Aorta (tissue), 5 donors: ENCODE measurements at places on chromosomes 3 and 15. TPM values are rescaled to one million over a fixed set of nuclear protein-coding genes. Genes with fewer than 3 reads are reported as not detected.

Gene CADPS
- not detected for polyA plus RNA-seq

Gene PTH1R
- 8.4 TPM for polyA plus RNA-seq

Gene CCR9
- polyA plus RNA-seq, result 0.25 TPM

Gene MUSTN1
- 474 TPM for polyA plus RNA-seq

Gene SETD2
- polyA plus RNA-seq, result 15.1 TPM

Gene GALNT15
- polyA plus RNA-seq, result 45.6 TPM

Gene MESP2
- 3.0 TPM for polyA plus RNA-seq

Gene MME
- polyA plus RNA-seq, result 0.05 TPM

DNA sequence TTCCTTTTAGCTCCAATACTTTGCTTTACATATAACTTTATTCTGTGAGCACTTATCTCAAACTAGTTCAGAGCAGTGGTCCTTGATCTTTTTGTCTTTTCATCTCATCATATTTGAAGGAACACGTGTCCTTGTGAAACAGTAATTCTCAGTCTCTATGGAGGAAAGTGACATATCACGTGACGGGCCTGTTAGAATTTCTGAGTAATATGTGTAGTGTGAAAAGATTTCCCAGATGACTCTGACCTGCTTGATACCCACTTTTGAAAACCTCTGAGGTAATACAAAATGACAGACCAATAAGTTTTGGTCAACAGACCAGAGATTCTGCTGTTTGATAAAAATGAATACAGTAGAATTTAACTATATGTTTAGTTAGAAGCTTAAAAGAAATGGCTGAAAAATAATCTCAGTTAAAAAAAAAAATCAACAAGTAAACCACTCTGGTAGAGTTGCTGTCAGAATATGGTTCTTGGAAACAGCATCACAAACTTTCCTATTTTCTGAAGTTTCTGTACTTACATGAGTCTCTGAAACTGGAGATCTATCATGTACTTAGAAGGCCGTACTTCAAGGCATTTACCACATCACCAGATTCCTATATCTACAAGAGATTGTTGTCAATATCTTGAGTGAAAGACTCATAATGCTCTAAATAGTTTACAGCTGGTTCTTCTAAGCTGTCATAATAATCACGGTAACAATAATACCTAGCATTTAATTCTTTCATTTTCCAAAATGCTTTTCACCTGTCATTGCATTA lies 590.2 kb upstream of the TBL1XR1 start:
- no peak for DNase-seq

GRCh38 chr3:127610105-127610504 lies 11.9 kb downstream of the MCM2 start:
- no peak for DNase-seq

DNA sequence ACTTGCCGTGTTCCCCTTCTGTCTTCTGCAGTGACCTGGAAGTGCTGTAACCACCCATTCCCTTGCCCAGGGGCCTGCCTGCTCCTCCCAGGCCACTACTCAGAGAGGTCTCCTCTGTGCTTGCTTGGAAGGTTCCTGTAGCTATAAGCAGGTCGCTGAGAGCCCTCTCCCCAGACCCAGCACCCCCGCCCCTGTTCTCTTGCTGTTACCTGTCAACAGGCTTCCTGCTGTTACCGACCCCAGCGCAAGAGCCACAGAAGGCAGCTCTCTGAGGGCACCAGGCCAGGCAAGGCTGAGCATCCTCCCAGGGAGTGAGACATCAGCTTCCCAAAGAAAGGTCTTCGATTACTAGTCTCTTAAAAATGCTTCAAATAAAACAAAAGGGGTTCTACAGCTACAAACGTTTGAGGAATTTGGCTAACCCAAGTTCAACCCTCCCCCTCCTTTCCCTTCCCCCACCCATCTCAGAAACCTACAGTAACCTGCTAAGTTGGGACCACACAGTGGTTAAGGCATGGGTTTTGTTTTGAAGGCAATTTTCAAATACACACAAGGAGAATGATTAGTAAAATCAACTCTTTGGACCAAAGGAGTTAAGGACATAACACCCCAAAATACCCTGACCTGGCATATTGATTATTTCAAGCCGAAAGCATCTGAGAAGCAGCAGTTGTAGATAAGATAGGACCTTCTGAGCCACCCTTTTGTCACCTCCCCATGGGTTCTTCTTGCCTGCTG lies 74.9 kb upstream of the MFGE8 start:
- DNase-seq, result no peak

DNA sequence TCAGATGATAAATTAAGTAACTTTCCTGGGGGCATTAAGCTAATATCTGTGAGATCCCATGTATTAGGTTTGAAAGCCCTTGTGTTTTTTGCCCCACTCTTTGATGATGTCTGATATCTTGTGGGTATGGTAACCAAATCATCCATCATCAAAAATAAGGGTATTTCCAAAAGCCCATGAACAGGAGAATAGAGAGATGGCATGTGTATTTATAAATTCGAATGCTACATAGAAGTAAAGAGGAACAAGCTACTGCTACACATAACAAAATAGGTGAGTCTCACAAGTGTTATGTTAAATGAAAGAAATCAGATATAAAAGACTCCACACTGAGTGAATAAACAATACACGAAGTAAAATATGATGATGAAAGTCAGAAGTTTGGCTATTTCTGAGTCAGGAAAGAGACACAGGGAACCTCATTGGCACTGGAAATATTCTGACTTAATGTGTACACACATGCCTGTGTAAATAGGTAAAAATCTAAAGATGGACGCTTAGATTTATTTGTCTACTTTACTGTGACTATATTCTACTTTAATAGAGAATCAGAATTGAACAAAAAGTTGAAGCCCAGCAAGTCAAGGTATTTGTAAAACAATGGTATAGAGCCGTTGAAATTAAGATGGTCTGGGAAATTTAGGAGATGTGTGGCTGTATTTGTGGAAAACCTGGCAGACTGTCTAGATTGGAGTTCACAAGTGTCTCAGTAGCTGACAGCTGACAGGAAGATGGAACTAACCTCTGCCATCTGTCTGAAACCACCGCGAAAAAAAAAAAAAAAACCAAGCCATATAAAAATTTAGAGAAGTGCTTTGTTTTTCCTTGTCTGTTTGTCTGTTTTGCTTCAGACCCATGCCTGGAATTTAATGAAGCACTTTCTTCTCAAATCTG lies 111.0 kb upstream of the TGFBR2 start:
- no peak for DNase-seq

DNA sequence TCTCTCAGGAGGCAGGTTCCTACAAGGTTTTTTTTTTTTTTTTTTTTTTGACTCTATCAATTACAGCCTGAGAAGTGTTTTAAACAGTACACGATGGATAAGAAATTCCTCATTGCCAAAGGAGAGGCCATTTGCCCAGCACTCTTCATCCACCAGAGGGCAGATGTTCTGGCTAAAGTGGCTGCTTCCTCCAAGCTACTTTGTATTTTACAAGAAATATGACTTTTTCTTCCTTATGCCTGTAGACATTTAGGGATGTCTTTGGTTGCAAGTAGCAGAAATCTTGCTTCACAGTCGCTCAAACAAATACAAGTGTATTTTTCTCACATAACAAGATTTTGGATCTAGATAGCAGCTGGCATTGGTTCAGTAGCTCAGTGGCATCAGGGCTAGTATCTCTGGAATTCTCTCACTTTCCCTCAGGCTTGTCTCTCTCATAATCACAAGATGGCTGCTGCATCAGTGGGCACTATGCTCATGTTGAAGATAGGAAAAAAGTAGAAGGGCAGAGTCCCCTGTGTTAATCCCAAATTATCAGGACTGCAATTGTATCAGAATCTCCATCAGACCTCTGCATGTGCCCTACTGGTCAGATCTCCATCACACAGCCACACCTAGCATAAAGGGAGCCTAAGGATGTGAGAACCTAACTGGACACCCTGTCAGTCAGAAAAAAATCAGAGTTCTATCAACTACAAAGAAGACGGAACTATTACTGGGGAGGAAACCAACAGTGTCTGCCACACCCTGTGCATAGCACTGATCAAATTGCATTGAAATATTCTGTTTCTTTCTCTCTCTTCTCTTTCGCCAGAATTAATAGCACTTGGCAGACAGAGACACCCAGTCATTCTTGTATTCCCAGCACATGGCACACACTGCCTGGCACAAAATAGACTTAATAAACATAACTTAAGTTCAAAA lies 138.9 kb upstream of the COL8A1 start:
- no peak for DNase-seq

DNA sequence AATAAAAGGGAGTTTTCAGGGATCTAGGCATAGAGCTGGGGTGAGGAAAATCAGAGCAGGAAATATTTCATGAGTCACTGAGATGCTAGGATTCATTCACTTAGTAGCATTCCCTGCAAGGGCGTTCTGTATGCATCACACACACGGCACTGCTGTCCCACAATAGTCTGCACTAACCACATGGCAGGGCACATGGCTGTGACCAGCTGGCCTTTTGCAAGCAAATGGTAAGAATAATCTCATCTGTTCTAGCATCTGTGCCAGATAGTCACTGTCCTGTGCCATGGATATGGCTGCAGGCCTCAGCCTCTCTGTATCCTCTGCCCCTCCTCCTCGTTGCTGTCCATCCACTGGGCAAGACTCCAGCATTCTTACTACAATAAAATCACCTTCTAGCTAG lies 37.8 kb downstream of the BOC start:
- DNase-seq, result no peak

DNA sequence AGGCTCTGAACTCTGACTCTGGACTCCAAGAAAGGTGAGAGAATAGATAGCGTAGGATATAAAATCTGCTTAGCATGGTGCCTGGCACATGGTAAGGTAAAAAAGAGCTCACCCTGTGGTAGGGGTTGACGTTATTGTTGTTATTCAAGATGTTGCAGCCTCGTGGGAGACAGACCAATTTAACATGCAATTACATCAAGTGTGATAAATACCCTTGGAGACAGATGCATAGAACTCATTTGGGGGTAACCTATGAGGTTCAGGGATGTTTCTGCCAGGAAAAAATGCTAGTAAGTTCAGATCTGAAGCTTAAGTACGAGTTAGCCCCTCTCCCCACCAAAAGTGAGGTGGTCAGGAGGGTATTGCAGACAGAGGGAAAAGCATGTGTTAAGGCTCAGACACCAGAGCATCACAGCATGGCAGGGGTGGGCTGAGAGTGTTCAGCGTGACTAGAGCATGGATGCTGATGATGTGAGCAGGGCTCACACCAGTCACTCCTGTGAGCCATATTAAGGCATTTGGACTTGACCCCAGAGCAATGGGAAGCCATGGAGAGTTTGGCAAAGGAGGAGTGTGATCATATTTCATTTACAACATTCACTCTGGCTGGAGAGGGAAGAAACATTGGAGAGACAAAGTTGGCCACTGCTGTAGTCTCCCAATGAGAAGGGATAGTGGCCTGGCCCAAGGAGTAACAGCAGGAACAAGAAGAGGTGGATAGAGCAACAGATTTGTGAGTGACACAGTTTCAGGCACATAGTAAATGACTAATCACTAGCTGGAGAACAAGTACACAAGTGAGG lies 181.0 kb downstream of the UACA start:
- no peak for DNase-seq

DNA sequence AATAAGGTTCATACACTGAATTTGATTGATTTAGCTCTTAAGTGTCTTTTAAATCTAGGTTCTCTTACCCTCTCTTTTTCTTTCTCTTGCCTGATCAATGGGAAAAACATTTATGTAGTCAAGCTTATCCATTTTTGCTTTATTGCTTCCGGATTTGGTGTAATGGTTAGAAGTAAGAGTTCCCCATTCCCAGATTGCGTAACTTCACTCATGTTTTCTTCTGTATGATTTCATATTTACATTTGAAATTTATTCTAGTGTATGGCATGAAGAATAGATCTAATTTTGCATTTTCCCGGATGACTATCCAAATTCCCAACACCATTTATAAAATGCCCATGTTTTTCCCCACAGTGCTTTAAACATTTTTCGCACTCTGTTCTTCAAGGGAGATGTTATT lies 27.9 kb upstream of the SV2B start:
- no peak for DNase-seq

DNA sequence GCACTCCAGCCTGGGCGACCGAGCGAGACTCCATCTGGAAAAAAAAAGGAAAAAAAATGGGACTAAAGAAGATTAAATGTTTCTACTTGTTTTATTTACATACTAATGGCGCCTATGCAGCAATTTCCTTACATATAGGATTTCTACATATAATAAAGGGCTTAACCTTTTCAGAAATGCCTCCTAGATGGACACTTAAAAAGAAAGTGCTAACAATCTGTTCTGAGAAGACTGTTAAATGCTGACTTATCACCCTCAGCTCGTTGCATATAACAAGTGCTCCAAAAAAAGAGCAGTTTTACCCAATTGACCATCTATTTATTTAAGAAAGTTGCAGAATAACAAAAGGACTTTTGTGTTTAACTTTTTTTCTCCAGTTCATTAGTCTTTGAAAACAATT lies 32.7 kb downstream of the DENND4A start:
- DNase-seq, result no peak

GRCh38 chr15:85963262-85963760 lies 116.4 kb upstream of the AGBL1 start:
- DNase-seq, result no peak

GRCh38 chr15:43249699-43250203 lies 17.0 kb downstream of the TGM5 start:
- DNase-seq, result no peak

DNA sequence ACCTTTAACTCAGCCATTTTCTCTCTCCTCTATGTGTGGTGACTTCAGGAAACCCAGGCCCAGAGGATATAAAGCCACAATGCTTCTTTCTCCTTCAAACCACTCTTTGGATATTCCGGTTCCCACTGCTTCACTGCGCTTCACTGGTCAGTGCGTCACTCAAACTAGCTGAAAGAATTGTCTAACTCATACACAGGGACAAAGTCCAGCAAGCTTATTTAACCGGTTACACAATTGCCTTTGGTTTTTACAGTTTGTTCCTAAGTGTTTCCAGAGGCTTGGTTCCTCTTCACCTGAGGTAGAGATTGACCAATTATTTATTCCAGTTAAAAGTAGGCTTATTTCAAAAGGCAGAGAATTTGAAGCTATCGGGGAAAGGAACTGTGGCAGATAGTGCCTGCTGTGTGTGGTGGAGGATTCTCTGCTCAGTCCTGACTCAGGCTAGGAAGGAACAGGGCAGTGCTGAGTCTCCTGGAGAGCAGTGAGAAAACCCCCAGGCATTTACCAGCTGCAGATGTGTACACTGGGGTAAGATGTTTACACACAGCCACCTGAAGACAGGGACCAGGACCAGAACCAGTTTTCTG lies at the start of gene HGD:
TSS of gene HGD (minus strand) at position 145 of the 587 bp plus-strand sequence. CDS start at position 17, 128 bp downstream.
- DNase-seq, result no peak

DNA sequence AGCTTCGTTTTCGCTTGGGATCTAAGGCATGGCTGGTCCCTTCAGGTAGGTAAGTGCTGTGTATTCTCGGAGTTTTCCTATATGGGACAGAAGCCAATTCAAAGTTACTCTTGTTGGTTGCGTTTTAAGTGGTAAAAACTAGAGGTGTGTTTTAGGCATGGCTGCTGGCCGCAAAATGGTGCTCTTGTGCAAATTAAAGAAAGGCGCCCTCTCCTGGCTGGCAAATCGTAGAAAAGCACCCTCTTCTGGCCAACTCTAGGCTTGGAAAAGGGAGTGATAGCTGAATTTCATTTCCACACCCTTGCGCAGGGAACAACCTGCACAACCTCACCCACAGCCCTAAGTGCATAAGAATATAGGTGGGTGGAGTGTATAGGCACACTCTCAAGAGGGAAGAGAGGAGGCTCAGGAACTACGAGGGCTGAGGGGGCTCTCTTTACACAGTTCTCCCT lies 23.5 kb downstream of the DRD3 start:
- peak; percentile 50 for DNase-seq

- DNase-seq, result no peak
These were observed 25.4 kb downstream of the CYP19A1 start for GRCh38 chr15:51313074-51313393.
